RPMI8226 (cell line): ENCODE measurements at places on chromosomes 1 and 21.

- peak; percentile 80 for DNase-seq
Measured at GRCh38 chr1:12658531-12659453, 14.9 kb downstream of the AADACL4 start.

DNA sequence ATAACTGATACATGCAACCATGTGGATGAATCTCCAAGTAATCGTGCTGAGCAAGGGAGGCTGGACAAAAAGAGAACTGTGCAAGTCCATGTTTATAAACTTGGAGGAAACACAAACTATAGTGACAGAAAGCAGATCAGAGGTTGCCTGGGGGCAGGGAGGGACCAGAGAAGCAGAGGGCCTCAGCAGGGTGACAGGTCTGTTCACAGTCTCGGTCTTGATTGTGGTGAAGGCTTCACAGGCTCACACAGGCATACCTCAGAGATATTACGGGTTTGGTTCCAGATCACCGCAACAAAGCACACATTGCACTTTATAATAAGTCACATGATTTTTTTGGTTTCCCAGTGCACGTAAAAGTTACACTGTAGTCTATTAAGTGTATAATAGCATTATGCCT, 28.5 kb downstream of the ACOT7 start:
- no peak for DNase-seq

- peak; percentile 40 for DNase-seq
Measured at GRCh38 chr1:37561133-37562132, 4.7 kb downstream of the DNALI1 start.

- DNase-seq = no peak
Measured at GRCh38 chr1:214305164-214305751, 24.3 kb downstream of the SMYD2 start.

DNA sequence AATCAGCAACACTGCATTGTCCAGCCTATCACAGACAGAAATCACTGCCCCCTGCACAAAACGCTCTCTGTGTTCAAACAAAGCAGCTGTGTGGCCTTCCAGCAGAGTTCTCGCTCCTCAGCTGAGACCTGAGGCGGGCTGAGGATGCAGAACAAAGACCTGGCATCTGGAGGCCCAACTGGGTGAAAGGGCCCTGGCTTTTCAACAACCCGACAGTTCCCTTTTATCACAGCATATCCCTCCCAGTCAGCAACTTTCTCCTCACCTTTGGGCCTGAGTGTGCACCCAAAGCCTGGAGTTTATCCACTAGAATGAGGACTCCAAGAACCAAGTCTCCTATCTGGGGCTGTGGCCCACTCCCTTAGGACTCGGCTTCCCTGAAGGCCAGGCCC, 42.6 kb upstream of the A3GALT2 start:
- DNase-seq = peak; percentile 79

DNA sequence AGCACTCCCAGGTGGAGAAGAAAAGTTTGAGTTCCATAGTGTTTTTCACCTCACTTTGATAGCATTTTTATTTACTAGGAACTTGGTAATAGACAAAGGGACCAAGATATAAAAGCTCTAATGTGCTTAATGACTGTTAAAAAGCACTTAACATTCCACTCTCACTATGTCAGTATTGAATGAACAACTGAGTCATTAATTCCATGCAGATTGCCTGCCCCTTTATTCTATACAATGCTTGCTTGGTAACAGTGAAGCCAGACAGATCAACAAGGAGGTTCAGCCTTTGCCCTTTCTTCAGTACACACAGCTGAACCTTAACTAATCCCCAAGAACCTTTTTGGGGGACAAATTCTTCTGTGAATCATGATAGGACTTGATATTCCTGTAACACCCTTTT, 425.5 kb downstream of the NUF2 start:
- DNase-seq = no peak

DNA sequence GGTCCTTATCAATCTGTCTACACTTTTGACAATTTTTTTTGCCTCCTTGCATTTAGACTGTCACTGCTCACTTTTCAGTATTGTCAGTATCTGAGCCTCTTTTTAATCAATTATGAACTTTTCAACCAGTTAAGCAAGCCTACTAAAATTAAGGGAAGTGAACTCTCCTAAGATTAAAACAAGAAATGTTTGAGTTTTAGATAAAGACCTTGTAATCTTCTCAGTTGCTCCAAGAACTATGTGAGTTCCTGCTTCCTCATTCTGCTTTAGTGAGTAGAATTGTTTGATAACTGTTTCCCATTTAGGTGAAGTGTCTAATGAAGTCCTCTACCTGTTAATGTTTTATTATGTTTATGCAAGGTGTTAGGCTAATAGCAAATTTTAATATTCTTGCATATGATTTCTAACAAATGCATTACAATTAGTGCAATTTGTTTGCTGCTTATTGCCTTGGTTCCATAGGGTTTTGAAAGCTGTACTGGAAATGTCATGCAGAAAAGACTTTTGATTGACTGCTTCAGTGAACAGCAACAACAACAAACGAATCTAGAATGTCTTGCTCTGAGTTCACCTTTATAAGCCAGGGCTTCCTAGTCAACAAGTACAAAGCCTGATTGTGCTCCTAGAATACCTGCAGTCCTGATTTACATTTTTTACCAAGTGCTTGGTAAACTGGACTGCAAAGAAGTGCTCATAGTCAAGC, 40.9 kb downstream of the PLA2G4A start:
- DNase-seq = no peak

DNA sequence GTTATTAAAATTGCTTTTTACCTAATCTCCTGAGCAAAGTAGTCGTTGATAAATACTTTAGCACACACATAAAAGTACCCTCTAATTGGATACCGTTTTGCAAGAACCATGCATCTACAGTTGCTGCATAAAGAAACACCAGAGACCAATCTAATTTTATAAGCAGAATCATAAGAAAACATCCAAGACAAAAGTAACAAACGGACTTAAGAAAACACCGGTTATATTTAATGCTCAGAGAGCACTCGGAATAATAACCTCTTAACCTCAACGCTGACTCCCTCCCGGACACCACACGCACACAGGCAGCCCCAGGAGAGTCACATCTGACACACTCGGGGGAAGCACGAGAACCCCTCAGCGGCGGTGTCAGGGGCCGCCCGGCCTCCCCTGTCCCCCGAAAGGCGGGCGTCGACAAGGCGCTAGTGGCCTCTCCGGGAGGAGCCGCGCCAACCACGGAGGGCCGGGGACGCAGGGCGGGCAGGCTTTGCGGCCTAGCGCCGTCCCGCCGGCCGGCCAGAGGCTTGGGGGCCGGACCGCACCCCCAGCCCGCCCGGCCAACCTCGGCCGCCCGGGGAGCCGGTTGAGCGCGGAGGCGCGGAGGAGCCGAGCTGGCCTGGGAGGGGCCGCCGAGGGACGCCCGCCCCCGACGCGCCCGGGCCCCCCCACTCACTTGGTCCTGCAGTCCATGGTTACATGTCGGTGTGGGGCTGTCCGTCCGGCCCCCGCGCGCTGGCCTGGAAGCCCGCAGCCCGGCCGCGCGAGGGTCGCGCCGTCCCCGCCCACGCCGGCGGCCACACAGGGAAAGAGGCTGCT, 606 bp downstream of the DENND1B start:
- peak; percentile 58 for DNase-seq

GRCh38 chr1:155931332-155932038, 2.7 kb downstream of the KHDC4 start:
- DNase-seq = no peak

GRCh38 chr1:230382001-230382491, 44.1 kb downstream of the PGBD5 start:
- DNase-seq = no peak

- no peak for DNase-seq
Measured at GRCh38 chr1:175818929-175819328, 75.5 kb upstream of the TNR start.

- DNase-seq = no peak
Measured at GRCh38 chr1:217373761-217374701, 256.9 kb downstream of the GPATCH2 start.

DNA sequence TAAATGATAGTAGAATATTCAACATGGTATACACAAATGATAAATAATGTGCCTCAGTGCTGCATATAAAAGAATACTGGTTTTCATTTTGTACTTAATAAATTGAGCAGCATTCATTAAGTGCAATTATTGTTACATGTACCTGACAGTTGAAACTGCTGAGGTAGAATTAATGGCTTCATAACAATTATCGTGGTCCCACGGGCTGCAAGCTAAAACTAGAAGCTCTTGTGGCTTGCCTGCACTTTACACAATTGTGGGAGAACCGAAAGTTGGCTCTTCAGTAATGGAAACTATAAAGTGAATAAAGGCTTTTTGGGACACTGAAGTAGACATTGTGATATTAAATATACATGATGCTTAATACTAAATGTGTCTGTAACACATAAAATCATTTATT, 23.2 kb downstream of the INSL5 start:
- peak; percentile 81 for DNase-seq

GRCh38 chr1:179287946-179288345, 5.7 kb upstream of the SOAT1 start:
- DNase-seq = no peak

- no peak for DNase-seq
Measured at GRCh38 chr1:151570819-151571218, 30.7 kb downstream of the TUFT1 start.

DNA sequence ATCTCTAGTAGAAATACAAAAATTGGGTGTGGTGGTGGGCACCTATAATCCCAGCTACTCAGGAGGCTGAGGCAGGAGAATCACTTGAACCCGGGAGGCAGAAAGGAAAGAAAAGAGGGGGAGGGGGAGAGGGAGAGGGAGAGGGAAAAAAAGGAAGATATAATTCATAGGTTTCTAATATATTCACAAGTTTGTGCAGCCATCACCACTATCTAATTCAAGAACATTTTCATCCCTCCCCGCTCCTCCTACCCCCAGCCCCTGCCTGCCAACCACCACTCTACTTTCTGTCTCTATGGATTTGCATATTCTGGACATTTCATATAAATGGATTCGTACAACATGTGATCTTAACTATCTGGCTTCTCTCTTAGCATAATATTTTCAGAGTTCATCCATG, 133.1 kb upstream of the KIAA1614 start:
- DNase-seq = no peak

GRCh38 chr1:40451238-40451585, 936 bp downstream of the ZFP69B start:
- no peak for DNase-seq

DNA sequence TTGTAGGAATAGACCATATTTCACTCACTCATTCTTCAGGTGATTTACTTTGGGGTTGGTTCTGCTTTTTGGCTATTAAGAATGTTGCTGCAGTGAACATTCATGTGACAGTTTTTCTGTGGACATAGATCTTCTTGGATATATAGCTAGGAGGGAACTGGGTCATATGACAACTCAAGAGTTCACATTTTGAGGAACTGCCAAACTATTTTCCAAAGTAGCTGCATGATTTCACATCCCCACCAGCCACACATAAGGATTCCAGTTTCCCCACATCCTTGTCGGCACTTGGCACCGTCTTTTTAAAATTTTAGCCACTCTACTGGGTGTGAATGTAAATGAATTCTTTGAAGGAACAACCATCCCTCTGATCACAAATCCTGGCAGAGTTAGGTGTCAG, 126.0 kb downstream of the PRDM2 start:
- no peak for DNase-seq

DNA sequence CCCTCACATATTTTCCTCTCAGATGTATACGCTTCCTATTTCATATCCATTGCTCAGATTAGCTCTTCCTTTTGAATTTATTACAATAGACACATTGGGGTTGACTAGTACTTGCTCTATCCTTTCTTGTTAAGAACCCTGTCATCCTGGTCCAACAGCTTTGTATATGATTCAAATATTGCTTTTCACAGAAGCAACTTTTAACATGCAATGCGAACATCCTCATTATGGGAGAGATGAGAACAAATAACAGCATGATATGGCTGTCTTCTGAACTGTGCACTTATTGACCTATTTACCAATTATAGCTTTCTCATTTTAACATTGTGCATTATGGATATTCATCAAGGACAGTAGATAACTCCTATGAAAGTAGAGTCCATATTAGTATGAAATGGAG, 510.8 kb downstream of the PTPRC start:
- no peak for DNase-seq

DNA sequence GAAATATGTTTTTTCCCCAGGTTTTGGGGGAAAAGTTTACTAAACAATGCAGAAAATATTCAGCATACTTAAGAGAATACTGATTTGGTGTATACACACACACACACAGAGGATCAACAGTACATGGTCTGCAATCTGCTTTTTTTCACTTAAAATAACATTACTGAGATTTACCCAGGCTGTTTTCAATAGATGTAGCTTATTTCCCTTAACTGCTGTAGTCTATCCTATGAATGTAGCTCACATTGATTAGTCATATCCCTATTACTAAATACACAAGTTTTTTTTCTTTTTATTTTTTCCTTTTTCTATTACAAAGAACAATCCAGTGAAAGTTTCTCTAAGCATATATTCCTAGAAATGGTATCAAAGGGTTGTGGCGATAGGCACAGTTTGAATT, 266.7 kb upstream of the GREM2 start:
- no peak for DNase-seq
